ENCODE measurements at places on chromosomes 12 and 14. TPM values are rescaled to one million over a fixed set of nuclear protein-coding genes. Genes with fewer than 3 reads are reported as not detected.

The CCDC91 gene
- 24.1 TPM for total RNA-seq

The TMEM119 gene
- 0.12 TPM for total RNA-seq

The ACOT6 gene
- total RNA-seq: not detected

The SLCO1A2 gene
- not detected for total RNA-seq

The KIF26A gene
- 0.89 TPM for total RNA-seq

The FZD10 gene
- not detected for total RNA-seq

The KRT72 gene
- total RNA-seq: not detected

The TTC9 gene
- 4.9 TPM for total RNA-seq

The CAPZA3 gene
- total RNA-seq: not detected

The CCDC92 gene
- total RNA-seq: 4.8 TPM

The C12orf54 gene
- not detected for total RNA-seq

The SLC25A47 gene
- total RNA-seq: not detected

The KRT82 gene
- not detected for total RNA-seq

The MYH6 gene
- not detected for total RNA-seq

The APOF gene
- not detected for total RNA-seq

The NINJ2 gene
- 1.4 TPM for total RNA-seq

The PIWIL1 gene
- not detected for total RNA-seq

The LIN52 gene
- total RNA-seq: 12.4 TPM

The LTB4R2 gene
- 11.5 TPM for total RNA-seq

The TSPAN19 gene
- not detected for total RNA-seq

The STAB2 gene
- not detected for total RNA-seq

The MSRB3 gene
- not detected for total RNA-seq

The PTGER2 gene
- 23.3 TPM for total RNA-seq

The TCP11L2 gene
- total RNA-seq: 7.3 TPM

The ADAM21 gene
- total RNA-seq: 0.24 TPM

The KCNMB4 gene
- 0.82 TPM for total RNA-seq

The TOX4 gene
- 78.0 TPM for total RNA-seq

The RNF34 gene
- total RNA-seq: 60.2 TPM

The CCDC198 gene
- total RNA-seq: not detected

The PROX2 gene
- 0.87 TPM for total RNA-seq

The CFAP54 gene
- 0.26 TPM for total RNA-seq

The LRP1-AS gene
- not detected for total RNA-seq

The KRT73 gene
- 0.29 TPM for total RNA-seq

The TEX22 gene
- 2.1 TPM for total RNA-seq

The SLC6A13 gene
- total RNA-seq: 0.40 TPM

The A2M gene
- not detected for total RNA-seq

All from activated naive CD8-positive, alpha-beta T cell treated with anti-CD3 and anti-CD28 coated beads for 36 hours (primary cell).